ENCODE measurements at places on chromosomes 13 and 19. TPM values are rescaled to one million over a fixed set of nuclear protein-coding genes. Genes with fewer than 3 reads are reported as not detected.

Gene PODNL1
- not detected for total RNA-seq

Gene FFAR2
- not detected for total RNA-seq

Gene CGB5
- total RNA-seq = not detected

Gene RNF113B
- not detected for total RNA-seq

Gene LIM2
- not detected for total RNA-seq

Gene ZSCAN22
- 2.1 TPM for total RNA-seq

Gene FBXL12
- total RNA-seq = 34.8 TPM

Gene IZUMO2
- not detected for total RNA-seq

Gene CD37
- total RNA-seq = 351 TPM
